Naive B cell (primary cell): ENCODE measurements at places on chromosomes 7 and 10. TPM values are rescaled to one million over a fixed set of nuclear protein-coding genes. Genes with fewer than 3 reads are reported as not detected.

Gene PCLO
- not detected for polyA plus RNA-seq

Gene PRKAR2B
- 4.9 TPM for polyA plus RNA-seq

Gene TRPV5
- not detected for polyA plus RNA-seq

Gene LOXL4
- polyA plus RNA-seq = 0.24 TPM

Gene PSD
- 1.3 TPM for polyA plus RNA-seq

Gene ABCF2
- polyA plus RNA-seq = 32.6 TPM

Gene PHYHIPL
- not detected for polyA plus RNA-seq

Gene PTPRE
- 6.9 TPM for polyA plus RNA-seq

Gene SH2D4B
- polyA plus RNA-seq = not detected

Gene GNAT3
- not detected for polyA plus RNA-seq

Gene A1CF
- polyA plus RNA-seq = 0.09 TPM

Gene GPER1
- 0.40 TPM for polyA plus RNA-seq

Gene PALD1
- polyA plus RNA-seq = 0.49 TPM

Gene FAM237B
- not detected for polyA plus RNA-seq
